Urinary bladder (tissue), 4 donors: ENCODE measurements at places on chromosomes 12 and 14.

DNA sequence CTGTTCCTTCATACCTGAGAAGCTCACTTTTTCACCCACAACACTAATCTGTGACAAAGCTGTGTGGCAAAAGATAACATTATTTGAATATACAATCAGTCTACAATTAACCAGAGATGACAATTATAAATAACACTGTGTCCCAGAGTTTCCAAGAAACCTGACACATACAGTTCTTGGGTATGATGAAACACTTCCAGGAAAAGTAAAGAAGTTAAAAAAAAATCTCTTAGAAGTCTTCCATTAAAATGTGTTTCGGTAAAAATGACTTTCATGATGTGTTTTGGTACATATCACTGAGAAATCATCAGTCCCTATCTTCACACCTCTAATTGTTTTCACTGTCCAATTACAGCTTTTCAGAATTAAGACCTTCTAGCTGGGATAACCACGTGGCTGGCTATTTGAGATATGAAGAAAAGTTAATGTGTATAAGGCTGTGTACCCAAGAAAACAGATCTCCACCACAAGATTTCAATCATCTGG, 390.2 kb downstream of the SOX5 start:
- DNase-seq: no peak

DNA sequence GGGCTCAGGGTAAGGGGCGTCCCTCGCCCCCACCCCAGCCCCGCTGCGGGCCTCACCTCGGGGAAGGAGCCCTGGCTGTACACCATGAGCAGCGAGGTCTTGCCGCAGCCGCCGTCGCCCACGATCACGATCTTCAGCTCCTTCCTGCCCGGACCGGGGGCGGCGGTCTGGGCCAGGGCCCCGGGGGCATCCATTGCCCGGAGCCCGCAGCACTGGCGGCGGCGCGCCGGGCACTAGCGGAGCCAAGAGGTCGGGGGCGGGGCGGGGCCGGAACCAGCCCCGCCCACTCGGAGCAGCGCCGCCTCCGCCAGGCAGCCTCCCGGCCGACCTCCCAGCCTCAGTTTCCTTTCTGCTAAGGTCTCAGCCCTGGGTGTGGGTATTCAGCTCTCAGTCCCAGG, at the start of gene RHOF:
Gene RHOF, minus strand, starts transcription at position 249 of the 398 bp plus-strand sequence. Its CDS starts 55 bp downstream, at position 194.
- no peak for DNase-seq

- no peak for DNase-seq
These were observed 64.6 kb downstream of the SUSD6 start for GRCh38 chr14:69675877-69676416.

DNA sequence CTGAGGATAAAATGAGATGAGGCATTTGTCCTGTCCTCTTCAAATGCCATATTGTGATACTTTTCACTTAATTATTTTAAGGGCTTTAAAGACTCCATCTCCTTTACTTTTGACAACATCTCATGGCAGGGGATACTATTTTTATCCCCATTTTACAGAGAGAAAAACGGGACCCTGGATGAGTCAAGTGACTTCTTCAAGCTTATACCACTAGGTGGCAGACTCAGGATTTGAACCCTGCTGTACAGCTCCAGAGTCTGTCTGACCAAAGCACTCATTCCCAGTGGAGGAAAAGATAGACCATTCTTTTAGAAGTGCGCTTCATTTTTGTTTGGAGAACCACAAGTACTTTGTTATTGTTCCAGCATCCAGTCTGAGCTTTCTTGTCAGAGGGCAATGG, 1.7 kb upstream of the SMOC1 start:
- no peak for DNase-seq

DNA sequence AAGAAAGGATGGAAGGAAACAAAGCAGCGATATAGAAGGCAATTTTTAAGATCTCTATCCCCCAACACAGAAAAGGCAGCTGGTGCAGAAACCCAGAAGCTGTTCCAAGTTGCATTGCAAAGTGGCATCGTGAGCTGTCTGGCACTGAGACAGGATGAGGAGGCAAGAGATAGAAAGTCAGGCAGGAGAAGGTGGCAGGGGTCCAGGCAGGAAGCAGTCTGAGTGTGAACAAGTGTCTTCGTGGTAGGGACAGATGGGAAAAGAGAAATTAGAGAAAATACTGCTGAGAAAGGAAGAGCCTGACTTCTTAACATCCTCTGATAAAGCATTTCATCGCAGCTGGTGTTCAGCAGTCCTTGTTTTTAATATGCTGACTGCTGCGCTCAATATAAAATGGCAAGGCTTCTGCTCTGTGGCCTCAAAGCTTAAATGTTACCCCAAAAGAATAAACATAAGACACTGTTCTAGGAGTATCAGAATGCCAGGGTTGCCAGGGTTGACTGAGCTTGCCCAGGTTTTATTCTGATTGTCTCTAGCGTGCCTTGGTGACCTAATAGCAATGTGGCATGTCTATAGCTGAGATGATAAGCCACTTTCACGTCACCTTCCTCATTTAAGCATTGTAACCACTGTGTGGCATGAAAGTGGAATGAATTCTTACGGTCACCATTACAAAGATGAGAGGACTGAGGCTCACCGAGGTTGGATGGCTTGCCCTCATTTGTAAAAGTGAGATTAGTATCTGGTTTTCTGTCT, 397.6 kb downstream of the NUAK1 start:
- no peak for DNase-seq
